Stomach (tissue), 19 donors: ENCODE measurements at places on chromosomes 11 and 22. TPM values are rescaled to one million over a fixed set of nuclear protein-coding genes. Genes with fewer than 3 reads are reported as not detected.

GRCh38 chr11:108768964-108769363, 104.1 kb downstream of the DDX10 start:
- no peaks in the 10 kb centered on the region for H3K4me1 ChIP-seq
- no peak overlapping the region for H3K4me3 ChIP-seq
- H3K27ac ChIP-seq: no peak overlapping the region
- no peak for DNase-seq
- H3K27me3 ChIP-seq: no peaks in the 10 kb centered on the region
- no peaks in the 10 kb centered on the region for H3K36me3 ChIP-seq

DNA sequence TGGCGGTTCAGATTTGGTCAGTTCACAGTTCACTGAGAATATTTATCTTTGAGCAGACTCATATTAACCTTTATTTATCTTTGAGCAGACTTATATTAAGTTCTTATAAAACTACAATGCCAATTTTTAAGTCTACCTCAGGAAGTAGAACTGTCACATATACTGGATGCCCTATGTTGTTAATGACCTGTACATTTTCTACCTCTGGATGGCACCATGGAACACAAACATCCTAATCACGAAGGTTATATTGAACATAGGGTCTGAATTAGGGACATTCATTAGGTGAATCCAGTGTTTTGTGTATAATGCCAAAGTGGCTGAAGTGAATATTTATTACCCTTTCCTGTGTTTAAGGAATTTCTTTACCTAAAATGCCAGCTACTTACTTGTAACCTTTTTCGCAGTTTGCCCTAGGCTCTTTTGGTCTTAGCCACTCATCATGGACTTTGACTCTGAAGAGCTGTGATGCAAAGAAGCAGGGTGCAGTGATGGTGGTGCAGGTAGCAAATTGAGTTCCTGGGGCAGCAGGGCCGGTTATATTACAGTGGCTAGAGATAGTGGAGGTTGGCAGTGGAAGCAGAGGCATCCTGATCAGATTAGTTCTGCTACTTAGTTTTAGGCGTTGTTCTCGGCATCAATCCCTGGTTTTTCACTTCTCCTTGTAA, 71.8 kb downstream of the STIM1 start:
- no peaks in the 10 kb centered on the region for H3K27me3 ChIP-seq
- peaks cover 45% of the 10 kb centered on the region for H3K4me1 ChIP-seq
- no peak for DNase-seq
- no peaks in the 10 kb centered on the region for H3K36me3 ChIP-seq
- H3K4me3 ChIP-seq: no peak overlapping the region
- no peak overlapping the region for H3K27ac ChIP-seq

DNA sequence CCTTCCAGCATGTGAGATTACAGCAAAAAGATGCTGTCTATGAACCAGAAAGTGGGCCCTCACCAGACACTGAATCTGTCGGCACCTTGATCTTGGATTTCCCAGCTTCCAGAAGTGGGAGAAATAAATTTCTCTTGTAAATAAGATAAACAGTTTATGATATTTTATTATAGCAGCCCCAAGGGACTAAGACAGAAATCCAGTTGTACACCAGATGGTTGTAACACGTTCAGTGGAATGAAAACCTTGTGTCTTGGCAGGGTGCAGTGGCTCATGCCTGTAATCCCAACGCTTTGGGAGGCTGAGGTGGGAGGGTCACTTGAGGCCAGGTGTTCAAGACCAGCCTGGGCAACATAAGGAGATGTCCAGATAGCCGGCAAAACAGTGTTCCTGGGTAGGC, 61.8 kb downstream of the MCHR1 start:
- H3K4me1 ChIP-seq: no peaks in the 10 kb centered on the region
- H3K27me3 ChIP-seq: no peaks in the 10 kb centered on the region
- H3K36me3 ChIP-seq: no peaks in the 10 kb centered on the region
- DNase-seq: no peak

DNA sequence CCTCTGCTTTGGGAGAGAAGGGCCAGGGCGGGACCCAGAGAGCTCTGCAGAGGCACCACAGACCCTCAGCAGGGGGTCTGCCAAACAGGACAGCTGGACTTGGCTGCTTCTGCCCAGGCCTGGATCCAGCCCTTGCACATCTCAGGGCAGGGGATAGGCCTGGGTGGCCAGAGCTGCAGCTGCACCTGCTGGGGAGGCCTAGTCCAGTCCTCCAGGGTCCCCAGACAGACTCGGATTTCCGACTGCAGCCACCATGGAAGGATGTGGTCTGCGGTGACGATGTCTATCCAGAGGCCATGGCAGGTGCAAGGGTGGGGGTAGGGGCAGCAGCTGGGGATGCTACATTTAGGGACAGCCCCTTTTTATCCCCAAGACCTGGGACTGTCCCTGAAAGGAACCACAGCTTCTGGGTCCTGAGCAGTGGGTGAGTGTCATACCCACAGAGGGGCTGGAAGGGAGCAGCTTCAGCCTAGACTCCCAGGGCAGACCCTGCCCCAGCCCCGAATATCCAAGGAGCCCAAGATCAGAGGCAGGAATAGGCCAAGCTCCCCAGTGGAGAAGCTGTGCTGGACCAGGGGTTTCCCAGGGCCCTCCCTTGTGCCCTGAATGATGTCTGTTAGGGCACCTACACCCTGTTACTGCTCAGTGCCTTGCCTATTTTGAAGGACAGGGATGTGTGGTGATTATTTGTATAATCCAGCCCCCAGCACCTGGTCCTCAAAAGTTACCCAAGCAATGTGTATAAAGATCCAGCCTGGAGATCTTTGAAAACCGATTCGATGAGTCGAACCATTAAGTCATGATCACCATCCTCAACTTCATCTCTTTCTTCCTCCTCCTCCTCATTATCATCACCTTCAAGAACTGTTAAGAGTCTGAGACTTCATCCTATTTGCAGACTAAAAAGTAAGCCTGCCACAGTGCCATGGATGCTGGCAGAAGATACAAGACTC, 2.5 kb upstream of the IGLL5 start:
- DNase-seq: no peak
- no peak overlapping the region for H3K27ac ChIP-seq

- H3K4me1 ChIP-seq: peaks cover 16% of the 10 kb centered on the region
- DNase-seq: no peak
- H3K27ac ChIP-seq: no peak overlapping the region
These were observed 9.6 kb upstream of the NRIP3 start for GRCh38 chr11:9013373-9013772.

DNA sequence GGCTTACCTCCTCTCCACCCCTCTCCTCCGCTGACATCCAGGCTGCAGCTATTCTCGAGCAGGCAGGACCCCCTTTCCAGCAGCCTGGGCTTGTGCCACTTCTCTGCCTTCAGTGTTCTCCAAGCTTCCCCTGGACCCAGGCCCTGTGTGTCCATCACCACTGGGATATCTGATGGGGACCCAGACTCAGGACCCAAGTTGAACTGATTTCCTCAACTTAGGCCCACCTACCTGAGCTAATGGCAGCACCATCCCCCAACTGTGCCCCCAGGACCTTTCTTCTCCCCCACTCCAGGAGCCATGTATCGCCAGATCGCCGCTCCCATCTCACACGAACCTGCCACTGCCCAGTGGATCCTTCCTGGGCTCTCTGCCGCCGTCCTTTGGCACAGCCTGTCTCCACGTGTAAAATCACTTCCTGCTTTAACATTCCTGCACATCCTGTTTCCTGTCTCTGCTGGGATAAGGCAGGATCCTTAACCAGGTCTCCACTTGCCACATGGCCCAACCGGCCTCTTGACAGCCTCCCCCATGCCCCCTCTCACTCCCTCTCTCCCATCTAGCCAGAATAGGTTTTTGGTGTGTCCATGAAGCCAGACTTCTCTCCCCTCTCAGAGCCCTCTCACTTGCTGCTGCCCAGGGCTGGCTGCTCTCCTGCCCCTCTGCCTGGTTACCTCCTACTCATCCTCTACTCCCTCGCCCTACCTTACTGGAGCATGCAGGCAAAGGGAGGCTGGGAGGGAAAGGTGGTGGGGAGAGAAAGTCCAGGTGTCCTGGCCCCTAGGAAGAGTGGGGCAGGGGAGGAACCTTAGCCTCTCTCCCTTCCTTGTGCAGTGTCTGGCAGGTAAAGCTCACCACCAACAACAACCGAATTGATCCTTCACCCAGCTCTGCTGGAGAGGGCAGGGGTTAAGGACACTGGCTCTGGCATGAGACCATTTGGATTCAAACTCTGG, 9.4 kb downstream of the SPATA19 start:
- H3K4me1 ChIP-seq: no peaks in the 10 kb centered on the region
- no peak overlapping the region for H3K4me3 ChIP-seq
- H3K27me3 ChIP-seq: peaks cover 7% of the 10 kb centered on the region
- H3K36me3 ChIP-seq: no peaks in the 10 kb centered on the region
- no peak overlapping the region for H3K27ac ChIP-seq
- DNase-seq: no peak

DNA sequence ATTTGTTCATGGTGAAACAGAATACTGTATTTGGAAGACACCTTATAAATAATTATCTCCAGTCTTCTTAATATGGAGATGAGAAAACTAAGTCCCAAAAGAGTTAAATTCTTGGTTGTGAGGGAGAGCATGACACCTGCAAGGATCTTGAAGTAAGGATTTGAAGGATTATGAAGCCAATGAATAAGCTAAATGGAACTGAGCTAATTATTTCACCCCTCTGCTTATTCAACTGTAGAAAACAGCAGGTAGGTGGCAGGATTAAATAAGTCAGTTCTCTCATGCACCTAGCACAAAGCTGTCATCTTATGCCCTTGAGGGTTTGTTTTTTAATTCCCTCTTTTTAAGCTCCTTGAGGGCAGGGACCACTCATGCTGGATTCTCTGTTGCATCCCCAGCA, 457.3 kb downstream of the ETS1 start:
- no peaks in the 10 kb centered on the region for H3K27me3 ChIP-seq
- DNase-seq: no peak
- no peaks in the 10 kb centered on the region for H3K36me3 ChIP-seq
- no peak overlapping the region for H3K4me3 ChIP-seq
- H3K27ac ChIP-seq: no peak overlapping the region
- H3K4me1 ChIP-seq: peaks cover 5% of the 10 kb centered on the region

GRCh38 chr11:74310857-74311256, 583 bp downstream of the P4HA3 start:
- H3K4me3 ChIP-seq: peak overlapping the region; percentile 53
- no peaks in the 10 kb centered on the region for H3K36me3 ChIP-seq
- H3K27ac ChIP-seq: no peak overlapping the region
- H3K4me1 ChIP-seq: peaks cover 11% of the 10 kb centered on the region

DNA sequence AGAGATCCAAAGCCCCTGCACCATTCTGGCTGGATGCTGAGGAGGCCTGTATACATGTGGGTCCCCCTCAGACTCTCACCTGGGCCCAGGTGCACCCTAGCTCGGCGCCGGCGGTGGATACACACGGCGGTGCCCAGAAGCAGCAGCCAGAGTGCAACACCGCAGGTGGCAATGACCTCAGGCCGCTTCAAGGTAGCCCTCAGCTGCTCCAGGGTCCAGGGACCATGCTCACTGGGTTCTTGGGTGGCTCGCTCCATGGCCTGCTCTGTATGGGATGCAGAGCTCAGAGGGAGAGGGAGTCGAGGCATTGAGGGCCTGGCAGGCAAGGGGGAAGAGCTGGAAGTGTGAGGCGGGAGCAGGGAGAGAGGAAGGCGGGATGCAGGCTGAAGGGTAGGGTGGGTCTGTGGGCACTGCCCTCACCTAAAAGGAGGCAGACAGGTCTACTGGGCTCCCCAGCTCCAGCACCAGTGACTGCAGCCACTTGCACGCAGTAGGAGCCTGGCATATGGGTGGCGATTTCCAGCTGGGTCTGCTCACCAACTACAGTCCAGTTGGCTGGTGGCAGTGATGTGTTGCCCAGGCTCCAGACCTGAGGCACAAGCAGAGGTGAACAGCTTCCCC, 3.8 kb downstream of the ROBO4 start:
- no peak overlapping the region for H3K4me3 ChIP-seq
- DNase-seq: no peak
- no peak overlapping the region for H3K27ac ChIP-seq
- H3K27me3 ChIP-seq: peaks cover 5% of the 10 kb centered on the region

GRCh38 chr22:23067023-23067650, 3.2 kb upstream of the GNAZ start:
- DNase-seq: peak; percentile 8
- peaks cover 28% of the 10 kb centered on the region for H3K4me1 ChIP-seq
- no peak overlapping the region for H3K27ac ChIP-seq
- no peaks in the 10 kb centered on the region for H3K36me3 ChIP-seq
- H3K4me3 ChIP-seq: no peak overlapping the region
- H3K27me3 ChIP-seq: peaks cover 4% of the 10 kb centered on the region

- H3K4me3 ChIP-seq: no peak overlapping the region
- H3K27me3 ChIP-seq: no peaks in the 10 kb centered on the region
- H3K4me1 ChIP-seq: no peaks in the 10 kb centered on the region
- DNase-seq: no peak
These were observed 32.3 kb downstream of the FEZ1 start for GRCh38 chr11:125463590-125464269.

DNA sequence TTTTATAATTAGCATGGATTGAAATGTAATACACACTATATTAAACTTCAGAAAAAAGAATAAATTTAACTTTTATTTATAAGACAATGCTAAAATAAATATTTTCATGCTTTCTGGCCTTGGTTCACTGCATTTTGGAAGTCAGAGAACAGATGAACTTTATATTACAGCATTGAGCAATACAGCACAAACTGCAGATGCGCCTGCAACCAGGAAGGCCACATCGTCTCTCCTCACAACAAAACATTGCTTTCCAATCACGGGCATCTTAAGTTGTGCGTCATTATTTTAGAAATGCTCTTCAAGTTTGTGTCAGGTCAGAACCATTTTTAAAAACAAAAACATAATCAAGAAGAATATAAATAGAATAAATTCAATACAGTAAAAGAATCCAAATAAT, 89.3 kb upstream of the CEP126 start:
- H3K36me3 ChIP-seq: no peaks in the 10 kb centered on the region
- no peaks in the 10 kb centered on the region for H3K27me3 ChIP-seq
- H3K27ac ChIP-seq: no peak overlapping the region
- H3K4me1 ChIP-seq: no peaks in the 10 kb centered on the region

GRCh38 chr11:33529461-33529860, 171.2 kb downstream of the C11orf91 start:
- no peak overlapping the region for H3K27ac ChIP-seq
- no peaks in the 10 kb centered on the region for H3K36me3 ChIP-seq
- DNase-seq: no peak
- no peaks in the 10 kb centered on the region for H3K4me1 ChIP-seq
- H3K4me3 ChIP-seq: no peak overlapping the region

The CLMP gene
- 43.2 TPM for total RNA-seq

The LRRC10B gene
- total RNA-seq: 1.3 TPM

The SULT4A1 gene
- total RNA-seq: 2.2 TPM

The PHOX2A gene
- not detected for total RNA-seq

The OR8G5 gene
- not detected for total RNA-seq

The OR51B5 gene
- 1.2 TPM for total RNA-seq

The MRGPRX3 gene
- not detected for total RNA-seq

The MS4A6A gene
- total RNA-seq: 56.2 TPM

The APOBEC3C gene
- total RNA-seq: 2.0 TPM

The OR5B21 gene
- total RNA-seq: not detected

The KCNE3 gene
- 4.3 TPM for total RNA-seq
